Skeletal muscle tissue (tissue), 5 donors: ENCODE measurements at places on chromosomes 7 and 10. TPM values are rescaled to one million over a fixed set of nuclear protein-coding genes. Genes with fewer than 3 reads are reported as not detected.

The PRR15 gene
- total RNA-seq: not detected

The DDIT4 gene
- 87.2 TPM for total RNA-seq

The MAT1A gene
- total RNA-seq: not detected

The CNPY4 gene
- 25.6 TPM for total RNA-seq

The CYP2C18 gene
- total RNA-seq: not detected

The ZC3HAV1 gene
- 18.8 TPM for total RNA-seq

The AKR1D1 gene
- total RNA-seq: not detected

The UCN3 gene
- total RNA-seq: not detected

The VAX1 gene
- not detected for total RNA-seq

The ATG9B gene
- total RNA-seq: not detected

The DKK1 gene
- total RNA-seq: under 0.01 TPM

The GRM3 gene
- under 0.01 TPM for total RNA-seq

The OR2A5 gene
- not detected for total RNA-seq

The MKI67 gene
- 6.3 TPM for total RNA-seq

The UTF1 gene
- total RNA-seq: not detected

The RSPH10B2 gene
- 1.0 TPM for total RNA-seq

The TFEC gene
- total RNA-seq: 2.1 TPM

The SCART1 gene
- total RNA-seq: 1.6 TPM

The SYT15B gene
- not detected for total RNA-seq

The ASZ1 gene
- not detected for total RNA-seq

The AMZ1 gene
- total RNA-seq: under 0.01 TPM

The SEM1 gene
- total RNA-seq: 23.5 TPM

The NXPH1 gene
- total RNA-seq: not detected

The GPNMB gene
- 49.6 TPM for total RNA-seq

The RNF32 gene
- 0.52 TPM for total RNA-seq

The TMEM236 gene
- under 0.01 TPM for total RNA-seq

The ARHGAP22 gene
- total RNA-seq: 1.0 TPM

The ANLN gene
- total RNA-seq: 9.9 TPM

The CLEC2L gene
- total RNA-seq: 0.52 TPM

The NANOS1 gene
- 2.6 TPM for total RNA-seq

The PAX4 gene
- total RNA-seq: not detected

The MMRN2 gene
- 25.6 TPM for total RNA-seq

The SLK gene
- total RNA-seq: 30.3 TPM

The AMPH gene
- 9.4 TPM for total RNA-seq

The NPTX2 gene
- total RNA-seq: 3.1 TPM
